Smooth muscle cell of bladder (primary cell): ENCODE measurements at places on chromosomes 6 and 20. TPM values are rescaled to one million over a fixed set of nuclear protein-coding genes. Genes with fewer than 3 reads are reported as not detected.

PPP1R3G gene
- total RNA-seq, result 1.4 and 2.8 TPM in 2 replicates

HCRTR2 gene
- total RNA-seq, result not detected in 2 replicates

PAK5 gene
- not detected in 2 replicates for total RNA-seq

OLIG3 gene
- not detected in 2 replicates for total RNA-seq

TXLNB gene
- total RNA-seq, result 0.46 and 1.00 TPM in 2 replicates

PREX1 gene
- total RNA-seq, result 8.1 and 13.1 TPM in 2 replicates
